Activated CD8-positive, alpha-beta memory T cell treated with anti-CD3 and anti-CD28 coated beads for 1 hour (primary cell): ENCODE measurements at places on chromosomes 13 and 19.

DNA sequence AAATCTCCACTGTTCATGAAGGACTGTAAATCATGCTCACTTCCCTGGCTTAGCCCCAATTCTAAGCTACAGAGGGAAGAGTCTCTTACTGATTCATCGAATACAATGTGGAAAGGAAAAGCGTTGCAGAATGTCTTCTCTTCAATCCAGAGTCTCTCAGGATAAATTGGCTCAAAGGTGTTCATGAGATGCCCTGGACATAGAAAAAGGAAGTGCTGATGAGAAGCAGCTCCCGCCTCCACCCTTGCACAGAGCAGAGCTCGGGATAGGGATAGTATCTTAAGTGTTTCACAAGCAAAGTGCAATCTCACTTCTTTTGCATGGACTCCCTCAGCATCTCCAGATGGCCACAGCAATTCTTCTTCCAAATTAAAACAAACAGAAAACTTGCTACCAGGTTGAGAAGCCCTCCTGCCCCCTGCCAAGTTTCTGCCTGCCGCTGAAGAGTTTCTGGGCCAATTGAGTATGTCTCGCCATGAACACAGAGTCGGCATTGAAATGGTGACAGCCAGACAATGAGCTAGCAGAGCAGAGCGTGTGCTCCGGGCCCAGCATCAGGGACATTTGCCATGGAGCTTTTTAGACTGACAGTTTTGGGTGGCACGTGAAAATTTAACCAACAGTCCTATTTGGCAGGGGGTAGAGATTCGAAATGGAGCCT lies 85.7 kb downstream of the C13orf42 start:
- DNase-seq, result no peak

- no peak for DNase-seq
These were observed 39.8 kb upstream of the SLC15A1 start for GRCh38 chr13:98792321-98792720.

GRCh38 chr19:31282346-31282745 lies 66.9 kb downstream of the TSHZ3 start:
- DNase-seq, result no peak

GRCh38 chr13:30696278-30697176 lies 38.8 kb upstream of the ALOX5AP start:
- DNase-seq, result no peak

GRCh38 chr19:4304538-4305256 lies at the start of gene FSD1:
Gene FSD1 (plus strand): TSS chr19:4304598. CDS start chr19:4304747, 149 bp downstream.
- peak; percentile 46 for DNase-seq

DNA sequence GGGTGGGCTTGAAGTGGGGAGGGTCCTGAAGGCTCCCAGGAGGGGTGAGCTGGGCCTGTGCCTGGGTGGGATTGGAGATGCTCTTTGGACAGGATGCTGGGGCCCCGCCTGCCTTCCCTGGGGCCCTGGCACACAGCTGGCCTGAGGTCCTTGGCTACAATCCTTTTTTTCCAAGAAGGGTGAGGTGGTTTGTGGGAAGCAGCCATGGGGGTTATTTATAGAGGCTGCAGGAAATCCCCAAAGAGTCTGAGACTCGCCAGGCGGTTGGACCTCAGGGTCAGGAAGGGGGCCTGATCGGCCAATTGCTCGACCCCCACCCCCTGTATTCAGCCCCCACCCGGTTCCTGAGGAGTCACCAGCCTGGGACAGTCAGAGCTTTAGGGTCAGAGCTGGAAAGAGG lies 10.0 kb downstream of the GTPBP3 start:
- no peak for DNase-seq

DNA sequence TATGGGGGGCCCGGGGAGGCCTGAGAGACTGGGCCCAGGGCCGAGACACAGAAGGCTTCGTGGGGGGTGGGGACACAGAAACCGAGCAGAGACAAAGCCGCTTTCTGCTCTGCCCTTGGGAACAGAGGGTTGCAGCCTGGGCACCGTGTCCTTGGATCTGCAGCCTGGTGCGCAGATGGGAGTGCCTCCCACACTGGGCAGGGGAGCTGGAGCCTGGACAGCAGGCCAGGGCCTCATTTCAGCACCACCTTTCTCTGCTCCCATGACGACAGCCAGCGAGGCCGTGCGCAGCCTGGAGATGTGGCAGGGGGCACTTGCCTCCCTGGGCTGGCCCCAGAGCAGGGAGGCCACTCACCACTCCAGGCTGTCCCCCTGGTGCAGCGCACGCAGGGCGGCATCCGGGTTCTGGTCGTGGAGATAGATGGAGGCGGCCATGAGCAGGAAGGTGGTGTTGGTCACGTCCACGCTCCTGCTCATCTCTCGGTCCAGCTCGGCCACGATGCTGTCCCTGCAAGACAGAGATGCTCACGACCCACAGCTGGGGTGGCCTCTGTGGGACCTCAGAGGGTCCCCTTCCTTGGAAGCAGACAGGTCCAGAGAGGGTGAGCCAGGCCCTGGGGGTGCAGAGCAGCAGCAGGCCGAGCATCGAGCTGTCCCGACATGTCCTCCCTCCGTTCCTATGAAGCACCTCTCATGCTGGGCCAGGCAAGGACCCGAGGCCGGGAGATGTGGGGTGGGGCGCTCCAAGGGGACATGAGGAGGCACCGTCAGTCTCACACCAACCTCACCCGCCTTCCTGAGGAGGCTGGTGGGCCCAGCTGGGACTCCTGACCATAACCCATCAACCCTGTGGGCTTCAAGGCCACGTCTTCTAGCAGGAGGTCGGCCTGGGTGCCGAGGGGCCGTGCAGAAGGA lies 10.9 kb upstream of the CERS1 start:
- no peak for DNase-seq

DNA sequence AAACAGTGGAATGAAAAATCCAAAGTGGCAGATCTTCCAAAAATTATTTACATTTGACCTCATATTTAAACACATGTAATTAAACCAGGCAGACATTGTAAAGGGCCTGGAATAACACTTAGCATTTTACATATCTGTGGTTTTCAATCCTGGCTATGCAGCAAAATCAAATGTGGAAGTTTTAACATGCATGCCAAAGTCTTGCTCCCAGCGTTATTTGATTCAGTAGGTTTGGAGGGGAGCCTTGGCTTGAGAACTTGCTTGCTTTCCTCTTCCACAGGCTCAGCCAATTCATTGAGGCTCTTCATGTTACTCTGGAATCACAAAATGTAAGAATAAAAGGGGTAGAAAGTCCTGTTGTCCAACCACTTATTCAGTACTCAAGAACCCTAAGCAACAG lies 42.5 kb upstream of the INTS6 start:
- DNase-seq, result no peak

DNA sequence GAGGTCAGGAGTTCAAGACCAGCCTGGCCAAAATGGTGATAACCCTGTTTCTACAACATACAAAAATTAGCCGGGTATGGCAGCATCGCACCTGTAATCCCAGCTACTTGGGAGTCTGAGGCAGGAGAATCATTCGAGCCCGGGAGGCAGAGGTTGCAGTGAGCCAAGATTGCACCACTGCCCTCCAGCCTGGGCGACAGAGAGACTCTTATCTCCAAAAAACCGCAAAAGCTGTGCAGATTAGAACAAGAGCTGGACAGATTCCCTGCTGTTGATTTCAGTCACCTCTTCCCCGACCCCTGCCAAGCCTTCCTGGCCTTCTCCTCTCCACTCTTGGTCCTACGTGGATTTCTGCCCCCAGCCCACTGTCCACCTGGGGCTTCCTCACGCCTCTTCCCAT lies 8.3 kb downstream of the CAMSAP3 start:
- no peak for DNase-seq

DNA sequence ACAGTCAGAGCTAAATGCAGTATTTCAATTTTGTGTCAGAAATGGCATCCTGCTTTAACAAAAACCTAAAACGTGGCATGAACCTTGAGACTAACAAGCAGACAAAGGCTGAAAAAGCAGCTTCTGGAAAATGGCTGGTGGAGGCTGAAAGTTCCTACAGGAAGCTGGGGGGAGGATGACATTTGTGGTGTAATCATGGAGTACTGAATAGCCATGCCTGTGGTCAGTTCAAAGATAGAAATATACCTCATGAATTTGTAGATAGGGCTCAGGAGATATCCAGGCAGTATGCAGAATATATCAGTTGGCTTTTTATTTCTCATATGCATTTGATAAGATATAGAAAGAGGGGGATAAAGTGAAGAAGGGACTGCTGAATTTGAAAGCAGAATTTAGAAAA lies 181.7 kb downstream of the UQCRFS1 start:
- no peak for DNase-seq

GRCh38 chr19:3375221-3376090 lies 9.1 kb downstream of the NFIC start:
- no peak for DNase-seq

DNA sequence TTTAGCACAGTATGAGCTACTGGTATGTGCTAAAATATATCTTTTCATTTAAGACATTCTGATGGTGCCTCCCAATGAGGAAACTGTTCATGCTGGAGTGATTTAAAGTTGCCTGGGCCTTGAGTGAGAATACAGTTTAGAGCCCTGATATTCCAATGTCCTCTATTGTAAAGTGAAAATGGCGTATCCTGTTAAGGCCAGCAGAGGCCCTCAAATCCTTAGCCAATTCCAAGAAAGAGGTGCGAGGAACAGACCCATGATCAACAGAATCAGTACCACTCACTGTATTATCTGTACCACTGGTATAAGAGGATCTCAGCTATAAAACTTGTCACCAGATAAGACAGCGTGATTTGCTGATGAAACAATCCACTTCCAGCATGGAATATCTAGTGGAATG lies 273.1 kb upstream of the SLITRK5 start:
- no peak for DNase-seq

- DNase-seq, result no peak
These were observed 125.3 kb upstream of the GPC6 start for GRCh38 chr13:93101226-93101734.

- no peak for DNase-seq
These were observed 1.5 kb downstream of the C3 start for GRCh38 chr19:6718741-6719539.

- DNase-seq, result no peak
These were observed 442 bp downstream of the ZNF420 start for GRCh38 chr19:37078717-37079032.

GRCh38 chr13:20402881-20403280 lies 122.8 kb downstream of the CRYL1 start:
- no peak for DNase-seq

GRCh38 chr13:85693889-85694511 lies 105.2 kb downstream of the SLITRK6 start:
- DNase-seq, result no peak

DNA sequence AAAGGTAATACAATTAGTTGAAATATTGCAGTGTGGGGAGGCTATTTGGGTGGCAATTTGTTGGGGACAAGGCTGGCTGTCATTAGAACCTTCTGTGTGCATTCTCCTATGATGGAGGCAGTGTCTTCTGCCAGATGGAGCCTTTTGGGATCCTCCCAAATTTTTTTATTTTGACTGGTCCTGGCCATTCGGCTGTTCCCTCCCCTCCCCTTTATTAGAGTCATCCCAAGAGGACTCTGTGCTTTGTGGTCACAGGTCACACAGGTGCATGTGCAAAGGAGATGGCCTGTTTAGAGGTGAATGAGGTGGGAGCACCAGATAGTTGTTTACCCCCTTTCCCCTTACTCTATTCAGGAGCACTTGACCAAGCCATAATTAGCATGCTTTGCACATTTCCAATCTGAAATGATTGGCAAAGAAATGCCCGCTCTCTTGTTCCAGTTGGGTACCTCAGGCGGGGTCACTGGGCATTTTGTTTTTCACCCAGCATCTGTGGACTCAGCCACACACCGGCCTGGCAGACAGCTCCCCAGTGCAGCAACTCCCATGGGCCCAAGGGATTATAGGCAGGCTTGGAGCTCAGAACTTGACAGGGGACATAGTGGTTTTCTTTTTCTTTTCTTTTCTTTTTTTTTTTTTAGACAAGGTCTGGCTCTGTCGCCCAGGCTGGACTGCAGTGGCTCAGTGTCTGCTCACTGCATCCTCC lies 19.8 kb downstream of the GATAD2A start:
- DNase-seq, result no peak

DNA sequence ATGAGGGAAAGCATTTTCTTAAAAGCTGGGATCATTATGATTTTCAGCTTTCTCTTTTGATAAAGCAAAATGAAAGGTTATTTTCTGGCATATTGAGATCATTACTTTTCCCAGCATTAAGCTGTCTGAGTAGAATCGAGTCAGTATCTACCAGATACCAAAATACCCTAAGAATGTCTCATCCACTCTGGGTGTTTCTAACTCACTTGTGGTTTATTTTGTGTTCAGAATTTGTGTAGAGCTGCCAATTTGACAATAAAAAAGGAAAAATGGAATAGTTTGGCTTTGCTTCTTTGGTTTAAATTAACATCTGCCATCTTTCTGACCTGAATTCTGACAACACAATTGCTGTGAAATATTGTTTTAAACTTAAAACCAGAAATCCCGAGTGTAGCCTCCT lies 438.7 kb upstream of the ARGLU1 start:
- no peak for DNase-seq

GRCh38 chr13:78845656-78846365 lies 186.9 kb upstream of the OBI1 start:
- DNase-seq, result no peak

- no peak for DNase-seq
These were observed 8.1 kb upstream of the KLF2 start for GRCh38 chr19:16316506-16316882.

- DNase-seq, result no peak
These were observed 423.0 kb downstream of the DCT start for GRCh38 chr13:94056362-94056990.
